ENCODE measurements at places on chromosomes 3 and 15.

DNA sequence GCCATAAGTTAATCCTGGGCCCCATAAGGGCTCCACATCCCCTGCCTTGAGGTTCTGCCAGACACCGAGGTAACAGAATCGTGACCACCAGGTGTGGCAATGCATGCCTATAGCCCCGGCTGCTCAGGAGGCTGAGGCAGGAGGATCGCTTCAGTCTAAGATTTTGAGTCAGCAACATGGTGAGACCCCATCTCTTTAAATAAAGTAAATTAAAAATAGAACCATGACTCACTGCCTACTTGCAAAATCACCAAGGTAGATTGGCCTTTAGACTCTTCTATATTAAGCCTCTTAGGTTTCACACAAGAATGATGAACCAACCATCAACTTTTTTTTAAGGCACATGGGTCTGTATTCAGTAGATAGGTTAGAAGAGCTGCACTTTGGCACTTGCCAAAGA, 9.7 kb downstream of the WDR5B start:
- no peak for DNase-seq

GRCh38 chr3:69695443-69695842, 43.8 kb upstream of the MITF start:
- DNase-seq: peak; percentile 58

DNA sequence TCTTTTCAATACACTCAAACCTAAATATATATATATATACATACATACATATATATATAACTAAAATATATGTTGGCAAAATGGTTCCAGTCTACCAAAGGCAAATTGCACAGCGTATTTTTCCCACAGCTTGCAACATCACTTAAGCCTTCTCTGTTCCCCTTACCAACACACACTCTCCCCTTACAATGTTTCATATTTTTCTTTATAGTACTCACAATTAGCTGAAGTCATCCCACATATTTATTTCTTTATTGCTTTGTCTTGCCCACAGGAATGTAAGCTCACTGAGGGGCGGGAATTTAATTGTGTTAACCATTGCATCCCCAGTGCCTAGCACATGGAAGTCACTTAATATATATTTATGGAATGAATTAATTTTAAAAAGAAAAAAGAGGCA, 288.3 kb downstream of the ULK4 start:
- DNase-seq: no peak

DNA sequence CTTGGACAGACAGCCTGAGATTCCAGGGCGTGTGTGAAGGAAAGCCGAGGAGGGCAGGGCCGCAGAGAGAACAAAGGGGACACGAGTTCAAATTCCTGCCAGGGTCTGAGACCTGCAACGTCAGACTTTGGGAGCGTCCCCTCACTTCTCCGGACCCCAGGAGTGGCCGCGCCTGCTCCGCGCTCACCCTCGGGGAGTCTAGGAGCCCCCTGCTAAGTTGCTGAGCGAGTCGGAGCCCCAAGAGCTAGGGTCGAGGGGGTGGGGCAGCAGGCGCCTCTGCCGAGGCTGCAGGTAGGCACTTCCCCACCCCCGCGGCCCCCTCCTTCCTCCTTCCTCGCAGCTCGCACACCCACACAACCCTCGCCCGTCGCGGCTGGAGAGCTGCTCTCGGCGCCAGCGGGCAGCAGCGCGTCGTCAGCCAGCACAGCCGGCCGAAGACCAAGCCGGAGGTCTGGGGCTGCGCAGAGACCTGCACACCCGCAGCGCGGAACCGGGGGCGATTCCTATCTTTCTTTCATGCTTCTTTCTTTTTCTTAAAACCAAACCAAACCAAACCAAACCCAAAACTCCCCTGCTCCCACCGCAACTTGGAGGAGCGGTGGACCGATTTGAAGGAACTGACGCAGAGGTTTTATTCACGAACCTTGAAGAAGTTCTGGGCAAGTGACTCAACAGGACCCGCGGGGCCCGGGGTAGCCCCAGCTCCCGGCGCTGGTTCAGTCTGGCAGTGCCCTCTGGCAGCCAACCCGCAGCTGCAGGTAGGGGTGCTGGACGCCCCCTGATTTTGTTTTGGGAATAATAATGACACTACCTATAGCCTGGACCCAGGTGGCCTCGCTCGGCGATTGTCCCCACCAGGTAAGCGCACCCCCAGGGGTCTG, at the start of gene ANKRD34C:
Gene ANKRD34C, plus strand, starts transcription at position 352 of the 881 bp plus-strand sequence. CDS start 10,563 bp downstream, outside the sequence.
- DNase-seq: no peak

DNA sequence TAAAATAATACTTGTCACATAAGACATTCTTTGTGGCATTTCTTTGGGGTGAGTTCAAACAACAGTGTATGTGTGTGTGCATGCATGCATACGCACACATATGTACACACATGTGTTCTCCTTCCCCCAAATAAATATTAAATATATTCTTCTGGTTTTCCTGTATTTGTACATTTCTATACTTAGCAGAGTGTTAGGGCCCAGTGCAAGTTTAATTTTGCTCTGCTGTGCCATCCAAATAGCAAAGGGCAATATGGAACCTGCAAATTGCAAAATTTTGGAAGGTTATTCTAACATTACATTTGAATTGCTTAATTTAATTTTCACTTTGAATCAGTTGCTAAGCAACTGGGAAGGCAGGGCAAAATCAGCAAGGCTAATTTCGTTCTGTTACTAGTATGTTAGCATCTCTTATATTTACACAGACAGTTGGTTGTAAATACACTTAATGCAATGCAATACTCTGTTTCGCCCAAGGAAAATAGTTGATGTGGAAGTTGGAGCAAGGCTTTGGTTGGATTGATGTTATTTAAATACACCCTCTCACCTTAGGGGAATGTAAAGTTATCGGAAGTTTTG, 130.4 kb downstream of the ITPR1 start:
- DNase-seq: no peak

DNA sequence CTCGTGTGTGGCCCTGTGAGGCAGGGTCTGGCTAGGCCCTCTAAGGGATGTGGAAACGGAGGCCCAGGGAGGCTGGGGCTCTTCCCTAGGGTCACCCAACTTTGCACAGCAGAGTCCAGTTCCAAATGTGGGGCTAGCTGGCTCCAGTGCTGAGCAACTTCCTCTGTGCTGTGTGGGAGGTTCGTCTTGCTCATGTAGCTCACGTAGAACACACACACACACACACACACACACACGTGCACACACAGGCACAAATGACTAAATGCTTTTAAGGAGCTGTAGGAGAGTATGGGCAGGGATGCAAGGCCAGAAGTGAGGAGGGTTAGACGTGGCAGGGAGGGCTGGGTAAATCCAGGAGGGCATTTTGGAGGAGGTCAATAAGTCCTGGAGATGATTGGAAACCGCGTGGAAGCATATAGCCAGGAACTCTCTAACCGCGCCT, 213.8 kb downstream of the RPLP1 start:
- DNase-seq: no peak

GRCh38 chr3:23741036-23741706, 64.6 kb upstream of the UBE2E1 start:
- peak; percentile 99 for DNase-seq

GRCh38 chr3:38099518-38099917, 37.4 kb downstream of the ACAA1 start:
- DNase-seq: no peak

- DNase-seq: peak; percentile 39
These were observed 408.2 kb upstream of the TGFBR2 start for GRCh38 chr3:30198162-30198561.

- DNase-seq: no peak
These were observed 15.7 kb upstream of the RPLP1 start for GRCh38 chr15:69436951-69437350.

DNA sequence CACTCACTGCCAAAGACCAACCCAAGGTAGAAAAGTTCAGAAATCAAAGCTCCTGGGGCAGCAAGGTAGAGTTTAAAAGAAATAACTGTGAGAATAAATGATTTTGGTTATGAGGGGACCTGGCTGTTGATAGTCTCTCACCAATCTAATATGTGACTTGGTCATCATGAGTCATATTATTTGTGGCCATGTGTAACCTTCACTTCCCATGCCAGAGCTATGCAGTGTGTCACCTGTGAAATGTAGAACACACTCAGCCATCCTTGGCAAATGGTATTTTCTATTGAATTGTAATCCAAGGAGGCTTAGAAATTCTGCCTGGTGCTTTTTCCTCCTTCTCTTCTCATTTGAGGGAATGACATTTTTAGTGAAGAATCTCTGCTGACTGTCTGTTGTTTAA, 184.2 kb upstream of the STAC start:
- DNase-seq: peak; percentile 43

- DNase-seq: peak; percentile 49
These were observed 14.1 kb downstream of the TMEM207 start for GRCh38 chr3:190435618-190436017.

GRCh38 chr3:143331350-143331749, 211.8 kb downstream of the CHST2 start:
- DNase-seq: no peak

- DNase-seq: no peak
These were observed 6.9 kb downstream of the ST6GAL1 start for GRCh38 chr3:186937017-186937875.

- no peak for DNase-seq
These were observed 18.0 kb downstream of the ISG20 start for GRCh38 chr15:88656760-88657221.

DNA sequence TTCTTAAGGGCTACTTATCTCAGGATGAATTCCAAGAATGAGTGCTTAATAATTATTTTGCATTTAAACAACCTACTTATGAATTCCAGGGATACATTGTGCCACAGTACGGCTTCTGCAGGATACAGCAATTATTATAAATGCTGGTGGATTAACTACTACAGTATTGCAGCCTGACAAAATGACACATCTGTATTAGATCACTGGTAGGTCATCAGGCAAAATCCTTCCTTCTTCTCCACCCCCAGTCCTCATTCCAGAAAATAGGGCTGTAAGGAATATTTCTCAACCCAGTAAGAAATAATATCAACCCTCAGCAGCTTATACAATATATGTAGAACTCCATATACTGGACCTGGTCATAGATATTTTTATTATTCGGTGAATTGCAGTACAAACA, 79.3 kb upstream of the RORA start:
- no peak for DNase-seq

DNA sequence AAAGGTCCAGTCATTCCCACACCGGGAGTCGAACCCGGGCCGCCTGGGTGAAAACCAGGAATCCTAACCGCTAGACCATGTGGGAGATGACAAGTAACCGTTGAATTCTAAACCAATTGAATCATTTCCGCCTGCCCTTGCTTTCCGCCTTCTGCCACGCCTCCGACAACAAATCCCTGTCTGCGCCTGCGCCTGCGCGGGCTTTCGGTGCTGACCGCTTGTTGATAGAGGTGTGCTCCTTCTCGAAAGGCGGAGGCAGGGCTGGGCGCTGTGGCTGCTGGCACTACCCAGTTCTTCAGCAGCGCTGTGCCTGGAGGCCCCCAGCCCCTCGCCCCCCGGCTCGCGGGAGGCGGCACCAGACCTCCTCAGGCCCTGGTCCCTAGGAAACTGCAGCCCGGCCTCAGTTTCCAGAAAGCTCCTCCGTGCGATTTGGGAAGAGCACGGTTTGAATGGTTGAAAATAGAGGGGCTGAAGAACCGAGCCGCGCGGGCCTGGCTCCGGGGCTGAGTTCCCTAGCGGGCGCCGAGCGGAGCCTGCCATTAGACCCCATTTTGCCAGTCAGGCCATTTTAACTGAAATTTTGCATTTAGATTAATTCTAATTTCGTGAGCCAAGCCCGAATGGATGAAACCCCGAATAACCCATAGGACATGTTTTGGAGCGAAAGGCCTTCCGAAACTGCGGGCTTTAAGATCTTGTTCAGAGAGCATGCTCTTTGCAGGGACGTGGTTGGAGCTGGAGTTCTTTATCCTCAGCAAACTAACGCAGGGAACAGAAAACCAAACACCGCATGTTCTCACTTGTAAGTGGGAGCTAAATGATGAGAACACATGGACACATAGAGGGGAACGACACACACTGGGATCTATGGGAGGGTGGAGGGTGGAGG, 219.3 kb upstream of the ATP10A start:
- DNase-seq: peak; percentile 95

- no peak for DNase-seq
These were observed 74.7 kb upstream of the CMTM7 start for GRCh38 chr3:32316976-32317375.

- no peak for DNase-seq
These were observed 282.6 kb downstream of the GAP43 start for GRCh38 chr3:115905871-115906270.

GRCh38 chr3:184233127-184233843, 3.9 kb downstream of the VWA5B2 start:
- DNase-seq: no peak

- peak; percentile 5 for DNase-seq
These were observed 114.1 kb upstream of the PPP2R3A start for GRCh38 chr3:135851201-135852081.

DNA sequence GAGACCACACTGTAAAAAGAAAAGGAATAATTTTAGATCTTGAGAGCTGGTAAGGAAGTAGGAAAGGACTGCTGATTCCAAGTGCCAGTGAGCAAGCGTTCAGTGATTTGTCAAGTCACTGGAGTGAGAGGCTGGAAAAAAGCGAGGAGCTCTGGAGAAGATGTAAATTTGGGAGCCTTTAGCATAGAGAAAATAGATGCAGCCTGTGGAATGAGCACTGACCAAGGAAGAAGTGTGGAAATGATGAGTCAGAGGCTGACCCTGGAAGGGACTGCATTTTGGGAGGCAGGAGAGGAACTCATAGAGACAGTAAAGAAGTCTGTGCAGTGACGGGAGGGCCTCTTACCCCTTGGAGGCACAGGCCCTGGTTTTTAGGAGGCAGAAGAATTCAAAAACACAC, 17.1 kb upstream of the ABTB1 start:
- DNase-seq: no peak

DNA sequence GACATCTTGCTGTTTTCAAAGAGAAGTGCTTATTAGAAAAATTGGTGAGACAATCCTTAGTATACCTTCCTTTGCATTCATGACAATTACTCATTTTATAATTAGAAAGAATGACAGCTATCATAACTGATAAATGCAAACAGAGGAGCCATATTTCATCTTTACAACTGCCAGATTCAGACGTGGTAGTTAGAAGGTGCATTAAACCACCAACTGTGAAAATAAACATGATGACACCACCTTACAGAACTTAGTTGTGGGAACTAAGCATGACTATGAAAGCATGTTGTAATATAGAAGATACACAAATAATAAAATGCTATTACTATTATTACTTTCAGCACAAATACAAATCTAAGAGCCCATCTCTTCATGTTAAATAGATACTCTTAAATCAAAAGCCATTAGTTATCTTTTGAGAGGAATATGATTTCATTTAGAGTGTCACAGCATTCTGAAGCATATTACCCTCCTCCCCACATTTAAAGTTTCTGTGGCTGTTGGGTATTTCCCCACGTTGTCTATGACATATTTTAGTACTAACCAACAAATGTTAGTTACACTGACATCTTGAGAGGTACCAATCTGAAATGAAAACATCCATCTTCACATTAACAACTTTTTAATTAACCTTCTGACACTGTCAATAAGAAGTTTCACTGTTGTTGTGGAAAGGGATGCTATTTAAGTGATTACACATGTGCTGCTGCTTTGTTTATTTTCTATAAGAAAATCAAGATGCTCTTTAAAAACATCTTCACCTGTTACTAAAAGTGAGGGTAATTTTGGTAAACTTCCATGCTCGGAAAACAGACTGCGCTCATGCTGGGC, 163.8 kb downstream of the LSAMP start:
- DNase-seq: no peak
